Ureter (tissue), 1 donor: ENCODE measurements at places on chromosomes 3 and 15. TPM values are rescaled to one million over a fixed set of nuclear protein-coding genes. Genes with fewer than 3 reads are reported as not detected.

Gene NR1I2
- 1.2 TPM for total RNA-seq

Gene C3orf80
- total RNA-seq: 2.2 TPM

Gene PPP2R3A
- total RNA-seq: 11.0 TPM

Gene SV2B
- total RNA-seq: 2.3 TPM

Gene GPR87
- total RNA-seq: 13.5 TPM

Gene CNTN3
- 24.5 TPM for total RNA-seq

Gene SLC9C1
- 0.13 TPM for total RNA-seq

Gene COL6A5
- not detected for total RNA-seq

Gene NOX5
- 0.89 TPM for total RNA-seq

Gene MCF2L2
- 3.0 TPM for total RNA-seq

Gene TTLL13
- total RNA-seq: 0.36 TPM

Gene FRMD5
- 0.60 TPM for total RNA-seq

Gene TMEM40
- 63.3 TPM for total RNA-seq

Gene USP19
- total RNA-seq: 69.3 TPM

Gene LMAN1L
- total RNA-seq: not detected

Gene ALPK3
- total RNA-seq: 9.7 TPM

Gene MUC13
- total RNA-seq: not detected

Gene HIGD2B
- total RNA-seq: not detected

Gene EOMES
- total RNA-seq: 0.16 TPM

Gene CHST13
- total RNA-seq: not detected

Gene CKMT1A
- total RNA-seq: 32.8 TPM
